NCI-H2081 (cell line): ENCODE measurements at places on chromosomes 5 and 9.

GRCh38 chr5:175572886-175573285 is 85.0 kb upstream of the HRH2 start:
- DNase-seq: no peak

DNA sequence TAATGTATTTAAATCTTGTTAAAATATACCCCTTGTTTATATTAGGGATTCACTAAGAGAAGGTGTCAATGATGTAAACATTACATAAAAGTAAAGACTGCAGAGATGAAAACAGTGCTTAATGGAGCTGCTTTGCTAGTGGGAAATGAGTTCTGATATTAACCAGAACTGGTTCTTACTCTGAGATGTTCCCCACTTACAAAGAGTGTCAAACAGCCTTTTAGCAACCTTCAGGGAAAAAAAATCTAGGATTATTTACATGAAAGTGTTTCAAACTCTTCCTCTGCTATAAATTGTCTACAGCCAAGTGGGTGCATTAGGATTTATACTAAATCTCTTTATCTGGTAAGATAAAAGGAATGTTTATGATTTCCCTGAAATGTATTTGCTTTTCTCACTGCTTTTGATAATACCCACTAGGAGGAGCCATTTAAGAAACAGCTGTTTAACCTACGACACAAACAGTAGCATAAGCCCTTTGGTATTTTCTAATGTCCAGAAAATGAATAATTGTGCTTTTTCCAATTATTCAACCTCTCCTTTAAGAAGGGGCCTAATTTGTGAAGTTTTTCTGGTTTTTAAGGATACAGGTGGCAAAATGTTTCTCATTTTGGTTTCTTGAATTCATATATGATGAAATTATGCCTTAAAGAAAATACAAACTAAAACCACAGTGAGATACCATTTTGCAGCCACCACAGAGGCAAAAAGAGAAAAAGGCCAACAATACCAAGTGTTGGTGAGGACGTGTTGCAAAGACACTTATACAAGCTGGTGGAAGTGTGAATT is 186.3 kb downstream of the TLE4 start:
- DNase-seq: no peak

DNA sequence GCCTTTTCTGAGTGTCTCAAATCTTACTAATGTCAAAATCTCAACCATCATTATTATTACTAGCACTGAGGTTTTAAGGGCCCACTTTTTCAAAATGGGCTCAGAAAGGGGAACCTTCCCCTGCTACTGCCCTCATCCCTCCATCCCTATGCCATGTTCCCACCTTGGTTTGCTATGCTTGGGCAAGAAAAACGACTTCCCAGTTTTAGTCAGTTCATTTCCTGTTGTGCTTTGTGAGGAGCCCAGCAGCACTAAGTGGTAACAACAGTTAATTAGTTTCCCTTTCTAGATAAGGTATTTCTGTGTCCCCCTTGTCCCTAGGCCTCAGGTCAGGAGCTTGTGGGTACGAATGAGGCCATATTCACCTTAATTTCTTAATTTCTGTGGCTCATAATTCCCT is 595.2 kb downstream of the RAB3C start:
- DNase-seq: no peak

- DNase-seq: no peak
Observed at GRCh38 chr5:80916676-80917075, 43.5 kb upstream of the RASGRF2 start.

GRCh38 chr5:74636149-74636548 is 4.4 kb downstream of the ENC1 start:
- no peak for DNase-seq

GRCh38 chr9:136133191-136133958 is 14.7 kb upstream of the TMEM250 start:
- peak; percentile 32 for DNase-seq

DNA sequence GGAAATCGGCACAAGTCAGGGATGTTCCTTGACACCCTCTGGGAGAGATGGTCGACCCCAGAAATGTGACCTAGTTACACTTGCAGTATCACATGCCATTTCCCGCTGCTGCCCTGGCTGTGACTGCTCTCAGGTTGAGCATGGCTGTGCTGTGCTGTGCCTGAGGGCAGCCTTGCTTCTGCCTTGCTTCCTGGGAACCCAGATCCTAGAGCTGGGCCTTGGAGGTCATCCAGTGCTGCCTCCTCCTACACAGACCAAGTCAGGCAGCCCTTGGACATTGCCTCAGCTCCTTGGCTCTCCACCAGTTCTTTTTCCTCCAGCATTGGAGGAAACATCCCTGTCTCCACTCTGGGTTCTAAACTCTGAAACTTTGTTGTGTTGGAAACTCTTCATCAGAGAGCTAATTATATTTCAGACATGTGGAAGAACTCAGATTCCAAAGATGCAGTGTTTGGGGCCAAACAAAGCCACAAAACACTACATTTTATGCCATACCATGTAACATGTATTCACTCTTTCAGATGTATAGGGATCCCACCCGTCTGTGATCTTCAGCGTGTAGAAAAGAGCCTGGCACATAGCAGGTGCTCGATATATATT is 6.1 kb downstream of the MAMDC2 start:
- DNase-seq: no peak

GRCh38 chr9:129885670-129886106 is 50.4 kb downstream of the USP20 start:
- DNase-seq: peak; percentile 67

GRCh38 chr5:126519637-126520592 is 75.1 kb downstream of the ALDH7A1 start:
- no peak for DNase-seq

DNA sequence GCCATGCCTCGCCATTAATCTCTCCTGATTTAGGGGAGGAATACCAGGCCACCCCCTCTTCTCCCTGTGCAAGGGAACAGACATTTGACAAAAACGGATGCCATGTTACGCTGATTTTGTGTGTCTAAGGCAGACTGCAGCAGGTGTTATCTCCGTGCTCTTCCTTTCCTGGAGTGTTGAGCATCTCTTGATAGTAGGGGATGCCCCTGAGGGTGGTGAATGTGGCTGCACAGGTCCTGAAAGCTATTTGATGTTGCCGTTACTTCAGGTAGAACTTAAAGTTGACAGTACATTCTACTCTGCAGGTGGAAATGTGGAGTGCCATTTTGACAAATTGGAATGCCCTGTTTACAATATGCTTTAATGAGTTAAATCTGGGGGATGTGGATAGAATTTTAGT is 21.5 kb downstream of the TENT4A start:
- DNase-seq: no peak

GRCh38 chr9:126328407-126328806 is 1.8 kb downstream of the MVB12B start:
- no peak for DNase-seq

- no peak for DNase-seq
Observed at GRCh38 chr5:11292648-11293356, 531.8 kb upstream of the DAP start.

DNA sequence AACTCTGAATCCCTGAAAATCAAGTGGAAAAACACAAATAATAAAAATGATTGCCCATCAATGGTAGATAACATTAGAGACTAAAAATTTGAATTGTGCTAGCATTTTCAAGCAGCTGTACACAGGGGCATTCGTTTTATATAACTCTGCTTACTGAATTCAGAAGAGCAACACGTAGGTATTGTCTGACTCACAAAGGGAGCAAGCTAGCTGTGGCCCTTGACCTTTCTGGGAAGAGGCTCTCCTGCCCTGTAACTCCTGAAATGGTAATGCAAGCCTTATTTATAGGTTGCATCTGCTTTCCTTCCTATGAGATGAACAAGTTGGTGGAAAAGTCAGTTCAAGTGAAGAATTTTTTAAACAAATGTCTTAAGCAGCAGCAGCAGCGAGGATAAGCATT is 218.7 kb upstream of the EFNA5 start:
- no peak for DNase-seq

GRCh38 chr9:133848471-133849109 is 110.4 kb upstream of the SARDH start:
- no peak for DNase-seq

- DNase-seq: no peak
Observed at GRCh38 chr5:65623482-65623881, 651 bp downstream of the TRIM23 start.

- no peak for DNase-seq
Observed at GRCh38 chr9:108434036-108434435, 421.8 kb downstream of the ACTL7B start.

DNA sequence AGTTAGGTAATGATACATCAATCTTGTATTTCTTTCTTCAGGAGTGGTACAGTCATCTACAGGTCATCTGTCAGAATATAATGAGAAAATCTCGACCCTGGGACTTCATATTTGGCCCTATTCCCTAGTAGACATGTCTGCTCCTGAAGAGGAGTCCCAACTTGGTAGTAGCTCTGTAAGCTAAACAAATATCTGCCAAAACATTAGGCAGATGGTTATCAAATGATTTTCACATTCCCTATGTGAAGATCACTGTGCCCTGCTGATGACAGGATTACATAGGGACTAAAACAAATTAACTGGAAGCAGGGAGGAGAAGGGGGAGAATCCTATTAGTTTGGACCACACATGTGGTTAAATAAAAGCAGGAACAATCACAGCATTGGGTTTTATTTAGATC is 138.6 kb upstream of the NFIB start:
- DNase-seq: peak; percentile 97

DNA sequence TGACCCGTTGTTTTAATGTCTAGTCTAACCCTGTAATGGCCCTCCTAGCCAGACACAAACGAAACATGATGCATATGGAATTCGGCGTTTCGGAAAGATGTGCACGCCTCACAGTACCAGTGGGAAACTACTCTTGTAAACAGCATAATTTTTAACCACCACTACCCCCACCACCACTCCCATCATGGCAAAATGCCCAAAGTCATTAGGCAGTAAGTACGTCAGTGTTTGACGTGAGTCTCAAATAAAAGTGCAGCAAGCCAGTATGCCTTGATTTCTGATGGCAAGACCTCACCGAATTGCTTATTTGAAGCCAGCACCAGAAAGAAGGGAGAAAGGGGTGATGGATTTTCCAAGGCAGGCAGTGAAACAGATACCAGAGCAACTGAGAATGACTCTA is 71.4 kb downstream of the ADRB2 start:
- peak; percentile 40 for DNase-seq

DNA sequence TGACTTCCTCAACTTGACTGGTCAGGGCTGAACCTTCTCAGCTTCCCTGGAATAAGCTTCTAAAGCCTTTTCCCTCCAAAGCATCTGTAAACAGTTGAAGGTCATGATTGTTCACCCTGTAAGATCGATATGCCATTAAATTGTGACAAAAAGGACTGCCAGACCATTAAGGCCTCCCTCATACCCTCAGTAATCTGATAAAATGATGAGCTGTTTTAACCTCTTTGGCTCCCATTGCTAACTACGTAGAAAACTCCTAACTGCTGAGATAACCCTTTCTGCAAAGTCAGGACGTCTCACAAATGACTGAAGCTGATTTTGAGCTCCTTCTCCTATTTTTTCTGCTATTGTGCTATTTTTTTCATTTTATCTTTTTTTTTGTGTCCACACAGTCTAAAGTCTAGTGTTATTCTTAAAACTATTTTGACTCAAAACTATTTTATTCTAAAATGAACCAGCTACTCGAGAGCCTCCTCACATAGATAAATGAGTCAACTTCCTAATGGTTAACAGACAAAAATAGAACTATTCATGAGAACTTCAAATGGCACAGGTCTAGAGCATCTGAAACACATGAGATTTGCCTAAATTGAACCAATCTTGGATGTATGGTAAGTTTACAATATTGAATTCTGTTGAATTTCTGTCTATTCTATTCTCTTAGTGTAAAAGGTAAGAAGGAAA is 395.6 kb upstream of the TLE4 start:
- DNase-seq: no peak

DNA sequence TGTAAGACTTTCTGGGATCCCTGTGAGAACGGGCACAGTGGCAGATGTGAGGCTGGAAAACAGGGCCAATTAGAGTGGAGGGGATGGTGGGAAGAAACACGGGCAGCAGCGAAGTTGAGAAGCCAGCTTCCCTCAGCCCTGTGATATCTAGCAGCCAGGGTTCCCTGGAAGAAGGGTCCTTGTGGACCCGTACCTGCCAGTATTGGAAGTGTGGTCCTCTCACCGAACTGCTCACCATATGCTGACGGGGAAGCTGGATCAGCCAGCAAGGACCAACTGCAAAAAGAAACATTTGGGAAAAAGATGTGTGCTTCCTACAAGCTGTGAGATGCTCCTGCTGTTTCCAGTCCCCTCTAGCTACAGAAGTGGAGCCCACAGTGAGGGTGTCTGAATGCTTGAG is 13.6 kb downstream of the CKMT2 start:
- DNase-seq: no peak

DNA sequence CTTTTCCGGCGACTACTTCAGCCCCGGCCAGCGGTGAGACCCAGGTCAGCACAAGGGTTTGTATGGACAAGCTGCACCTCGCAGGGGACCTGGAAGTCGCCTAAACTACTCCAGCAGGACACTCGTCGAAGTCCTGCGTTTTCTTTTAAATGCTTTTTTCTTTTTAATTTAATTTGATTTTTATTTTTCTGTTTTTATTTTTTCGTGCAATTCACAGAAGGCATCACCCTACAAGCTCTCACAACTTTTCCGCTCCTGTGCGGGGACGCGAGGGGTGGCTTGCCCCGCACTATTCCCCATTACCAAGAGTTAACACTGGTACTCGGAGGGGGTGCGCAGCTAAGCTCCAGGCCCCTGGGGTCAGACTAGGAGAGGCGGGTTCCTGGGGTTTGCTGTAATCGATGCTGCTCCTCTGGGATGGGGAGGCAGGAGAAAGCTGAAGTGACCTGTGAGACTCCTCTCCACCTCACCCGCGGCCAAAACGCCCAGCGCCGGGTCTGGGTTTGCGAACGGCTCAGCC is 1.3 kb downstream of the EDIL3 start:
- DNase-seq: no peak

DNA sequence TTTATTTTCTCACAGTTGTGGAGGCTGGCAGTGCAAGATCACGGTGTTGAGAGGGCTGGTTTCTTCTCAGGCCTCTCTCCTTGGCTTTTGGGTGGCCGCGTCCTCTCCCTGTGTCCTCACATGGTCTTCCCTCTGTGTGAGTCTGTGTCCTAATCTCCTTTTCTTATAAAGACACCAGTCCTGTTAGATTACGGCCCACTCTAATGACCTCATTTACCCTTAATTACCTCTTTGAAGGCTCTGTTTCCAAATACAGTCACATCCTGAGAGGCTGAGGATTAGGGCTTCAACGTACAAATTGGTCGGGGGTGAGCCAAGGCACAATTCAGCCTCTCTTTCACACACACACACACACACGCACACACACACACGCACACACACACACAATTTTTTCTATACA is 73.0 kb downstream of the UGCG start:
- DNase-seq: no peak
